RCC 7860 (cell line): ENCODE measurements at places on chromosomes 16 and 17.

GRCh38 chr17:80848449-80849102 is 143.1 kb upstream of the CHMP6 start:
- DNase-seq, result no peak

- no peak for DNase-seq
Observed at GRCh38 chr17:21376759-21377690, 868 bp downstream of the KCNJ12 start.

DNA sequence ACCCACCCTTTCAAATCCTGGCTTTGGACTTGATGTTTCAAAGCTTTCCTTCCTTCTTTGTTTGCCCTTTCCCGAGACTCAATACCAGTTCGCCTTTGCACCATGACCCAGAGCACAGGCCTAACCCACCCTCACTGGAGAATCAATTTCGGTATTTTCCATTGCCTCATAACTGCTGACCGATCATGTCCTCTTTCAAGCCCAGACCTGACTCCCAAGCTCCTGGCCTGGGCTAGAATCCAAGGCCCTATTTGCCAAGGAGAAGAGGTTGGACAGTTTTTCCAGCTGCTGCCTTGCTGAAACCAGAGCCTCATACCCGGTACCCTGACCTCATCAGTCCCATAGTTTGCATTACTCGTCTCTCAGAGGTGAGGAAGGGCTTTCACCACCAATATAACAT is 35.3 kb upstream of the HELZ start:
- no peak for DNase-seq

GRCh38 chr17:66306446-66306845 is 4.0 kb downstream of the PRKCA start:
- DNase-seq, result no peak

DNA sequence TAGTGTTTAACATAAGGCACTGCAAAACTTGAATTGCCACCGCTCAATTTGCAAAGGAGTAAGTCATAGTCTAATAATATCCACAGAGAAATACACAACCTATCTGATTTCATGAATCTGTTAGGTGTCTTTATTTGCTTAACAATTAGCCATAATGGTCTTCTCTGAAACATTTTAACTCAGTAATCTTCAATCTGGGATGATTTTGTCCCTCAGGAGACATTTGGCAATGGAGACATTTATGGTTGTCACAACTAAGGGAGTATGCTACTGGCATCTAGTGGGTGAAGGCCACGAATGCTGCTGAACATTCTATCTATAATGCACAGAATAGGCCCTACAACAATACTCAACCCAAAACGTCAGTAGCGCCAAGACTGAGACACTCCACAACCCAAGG is 4.3 kb downstream of the UBE2G1 start:
- DNase-seq, result no peak

DNA sequence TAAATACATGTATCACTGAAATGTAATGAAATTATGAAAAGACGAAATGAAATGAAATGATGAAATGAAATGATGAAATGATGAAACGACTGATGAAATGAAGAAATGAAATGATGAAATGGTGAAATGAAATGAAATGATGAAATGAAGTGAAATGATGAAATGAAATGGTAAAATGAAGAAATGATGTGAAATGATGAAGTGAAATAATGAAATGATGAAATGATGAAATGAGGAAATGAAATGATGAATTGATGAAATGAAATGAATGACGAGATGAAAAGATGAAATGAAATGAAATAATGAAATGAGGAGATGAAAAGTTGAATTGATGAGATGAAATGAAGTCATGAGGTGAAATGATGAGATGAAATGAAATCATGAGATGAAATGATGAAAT is 594.7 kb downstream of the TP53TG3F start:
- no peak for DNase-seq

DNA sequence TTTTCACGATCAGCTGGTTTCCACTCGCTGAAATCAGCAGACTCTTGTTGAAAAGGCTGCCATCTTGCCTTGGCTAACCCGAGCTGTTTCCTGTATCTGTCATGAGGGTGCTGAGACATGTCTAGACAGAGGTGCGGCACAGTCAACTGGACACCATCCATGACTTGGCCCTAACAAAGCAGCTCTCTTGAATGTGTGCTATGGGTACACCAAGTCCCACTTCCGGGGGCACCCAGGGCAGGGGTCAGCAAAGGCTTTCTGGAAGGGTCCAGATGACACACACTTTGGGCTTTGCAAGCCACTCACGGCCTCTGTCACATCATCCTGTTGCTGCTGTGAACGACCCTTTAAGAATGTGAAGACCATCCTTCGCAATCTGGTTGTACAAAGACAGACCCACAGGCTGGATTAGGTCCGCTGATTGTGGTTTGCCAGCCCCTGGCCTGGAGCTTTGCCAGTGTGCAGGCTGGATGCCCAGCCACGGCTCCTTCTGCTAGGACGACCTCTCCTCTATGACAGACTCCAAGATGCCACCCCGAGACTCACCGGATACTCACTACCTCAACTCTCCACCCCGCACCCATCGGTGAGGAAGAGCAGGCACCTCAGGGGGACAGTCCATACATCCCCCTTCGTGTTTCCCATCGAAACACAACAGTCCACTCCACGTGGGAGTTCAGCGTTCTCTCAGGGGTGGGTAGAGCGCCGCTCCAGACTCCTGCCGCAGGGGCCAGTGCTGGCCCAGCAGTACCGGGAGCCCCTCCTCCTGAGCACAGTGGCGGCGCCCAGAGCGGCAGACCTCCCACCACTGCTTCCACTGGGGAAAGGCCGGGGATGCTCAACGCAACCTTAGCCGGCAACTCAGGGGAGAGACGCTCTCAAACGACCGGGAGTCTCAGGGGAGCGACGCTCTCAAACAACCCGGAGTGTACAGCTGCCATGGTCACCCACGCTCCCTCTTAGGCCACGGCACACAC is 123.5 kb downstream of the ANKRD11 start:
- DNase-seq, result peak; percentile 55

- peak; percentile 97 for DNase-seq
Observed at GRCh38 chr16:70750893-70751467, 50.0 kb downstream of the VAC14 start.

GRCh38 chr17:19579192-19579761 is 45.6 kb downstream of the SLC47A1 start:
- no peak for DNase-seq

DNA sequence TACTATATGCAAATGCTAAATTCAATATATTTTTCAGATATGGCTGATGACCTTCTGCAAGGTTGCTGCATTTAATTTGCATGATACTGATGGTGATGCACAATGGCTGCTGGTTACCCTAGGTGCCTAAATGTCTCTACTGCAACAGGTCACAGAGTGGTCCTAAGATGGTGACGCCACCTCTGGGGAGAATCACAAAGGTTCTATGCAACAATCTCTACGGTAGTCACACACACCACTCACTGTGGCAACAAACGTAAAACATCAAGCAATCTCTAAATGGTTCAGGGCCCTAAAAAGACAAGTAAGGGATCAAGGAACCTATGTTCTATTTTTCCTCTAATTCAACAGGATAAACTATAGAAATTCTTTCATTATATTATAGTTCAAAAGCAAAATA is 293.3 kb downstream of the CEP112 start:
- DNase-seq, result no peak

DNA sequence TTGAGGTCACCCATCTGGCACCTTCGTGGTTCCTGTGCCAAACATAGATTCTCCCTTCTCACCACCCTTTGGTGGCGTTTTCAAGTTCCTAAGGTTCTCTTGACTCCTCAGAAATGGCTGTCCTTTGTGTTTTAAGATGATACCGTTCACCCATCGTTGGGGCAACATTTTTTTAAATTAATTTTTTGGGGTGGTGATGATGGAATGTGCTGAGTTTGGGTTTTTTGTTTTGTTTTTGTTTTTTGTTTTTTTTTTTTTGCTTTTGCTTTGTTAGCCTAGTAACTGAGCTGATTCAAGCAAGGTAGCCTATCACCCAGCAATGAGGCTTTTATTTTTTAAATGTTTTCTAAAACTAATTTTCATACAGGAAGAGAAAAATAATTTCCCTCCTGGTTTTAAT is 2.6 kb downstream of the CHST4 start:
- no peak for DNase-seq

DNA sequence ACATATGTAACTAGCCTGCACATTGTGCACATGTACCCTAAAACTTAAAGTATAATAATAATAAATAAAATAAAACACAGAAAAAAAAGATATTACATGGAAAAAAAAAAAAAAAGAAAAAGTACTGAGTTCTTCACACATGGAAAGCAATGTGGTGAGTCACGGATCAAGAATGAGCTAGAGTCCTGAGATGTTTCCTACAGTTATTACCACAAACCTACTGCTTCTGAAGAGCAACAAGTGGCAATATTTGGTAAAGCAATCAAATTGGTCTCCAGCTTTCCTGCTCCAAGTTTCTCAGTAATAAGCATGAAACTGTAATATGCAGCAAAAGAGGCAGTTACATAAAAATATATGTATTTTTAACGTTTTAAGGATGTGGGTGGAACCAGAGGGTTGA is 223.3 kb upstream of the SALL1 start:
- DNase-seq, result peak; percentile 57

DNA sequence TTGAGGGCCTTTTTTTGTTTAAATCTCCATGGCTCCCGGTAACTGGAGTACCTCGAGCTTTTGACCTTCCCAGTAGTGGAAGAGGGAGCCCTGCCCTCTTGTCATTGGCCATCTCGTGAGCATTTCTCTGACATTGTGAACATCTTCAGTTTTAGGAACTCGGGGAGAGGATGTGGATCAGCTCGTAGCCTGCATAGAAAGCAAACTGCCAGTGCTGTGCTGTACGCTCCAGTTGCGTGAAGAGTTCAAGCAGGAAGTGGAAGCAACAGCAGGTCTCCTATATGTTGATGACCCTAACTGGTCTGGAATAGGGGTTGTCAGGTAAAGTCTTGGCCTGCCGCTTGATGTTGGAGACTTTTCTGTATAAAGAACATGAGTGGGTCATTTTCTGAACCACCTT is 24.3 kb downstream of the NTAN1 start:
- DNase-seq, result no peak

- no peak for DNase-seq
Observed at GRCh38 chr17:82438401-82439193, 12.0 kb downstream of the CYBC1 start.

GRCh38 chr17:27919079-27919478 is 25.9 kb upstream of the LYRM9 start:
- no peak for DNase-seq

DNA sequence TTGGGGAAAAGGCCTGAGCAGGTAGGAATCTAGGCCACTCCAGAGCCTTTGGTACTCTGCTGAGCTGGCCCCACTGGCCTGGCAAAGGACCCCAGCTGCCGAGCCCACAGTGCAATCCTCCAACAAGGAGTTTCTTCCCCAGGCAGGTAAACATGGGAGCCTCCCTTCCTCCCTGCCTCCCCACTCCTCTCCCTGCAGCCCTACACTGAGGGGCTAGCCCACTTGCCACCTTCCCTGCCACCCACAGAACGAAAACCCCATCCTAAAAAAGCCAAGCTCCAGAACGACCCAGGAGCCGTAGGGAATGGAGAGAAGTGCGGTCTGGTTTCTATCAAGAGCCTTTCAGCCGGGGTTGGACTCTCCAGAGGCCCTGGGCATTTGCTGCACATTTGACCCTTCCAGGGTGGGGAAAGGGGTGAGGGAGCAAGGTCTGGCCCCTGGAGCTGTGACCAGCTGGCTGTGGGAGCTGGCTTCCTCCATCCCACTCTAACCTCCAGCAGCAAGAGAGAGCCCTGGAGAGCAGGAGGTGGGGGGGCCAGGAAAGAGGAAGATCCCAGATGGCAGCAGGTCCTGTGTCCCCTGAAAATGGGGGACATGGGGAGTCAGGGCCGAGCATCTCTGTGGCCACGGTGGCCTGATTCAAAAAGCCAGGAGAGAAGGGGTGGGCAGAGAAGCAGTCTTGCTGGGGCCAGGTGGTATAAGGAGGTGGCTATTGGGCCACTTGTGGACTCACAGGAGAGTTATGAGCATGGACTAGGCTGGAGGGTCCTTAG is 1.3 kb downstream of the HID1 start:
- DNase-seq, result no peak

- DNase-seq, result no peak
Observed at GRCh38 chr17:78840530-78840779, 159 bp downstream of the USP36 start.

GRCh38 chr17:74842146-74842598 is 17.5 kb downstream of the GRIN2C start:
- DNase-seq, result no peak

DNA sequence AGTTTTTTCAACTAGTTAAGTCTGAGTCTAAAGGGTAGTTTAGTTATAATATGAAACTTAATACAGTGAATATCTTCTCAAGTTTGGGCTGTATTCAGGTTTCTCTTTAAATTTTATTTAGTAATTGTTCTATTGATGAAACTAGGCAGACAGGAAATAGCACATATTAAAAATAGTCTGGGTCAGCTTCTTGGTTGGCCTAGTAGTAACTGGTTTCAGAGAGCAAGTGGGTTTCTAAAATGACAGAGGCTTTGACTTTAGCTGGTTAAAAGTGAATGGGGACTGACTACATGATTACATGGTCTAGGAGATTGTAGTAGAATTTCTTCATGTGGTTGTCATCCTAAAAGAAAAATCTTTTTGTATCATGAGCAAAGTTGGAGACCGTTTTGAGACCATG is 46.8 kb downstream of the OMG start:
- no peak for DNase-seq

DNA sequence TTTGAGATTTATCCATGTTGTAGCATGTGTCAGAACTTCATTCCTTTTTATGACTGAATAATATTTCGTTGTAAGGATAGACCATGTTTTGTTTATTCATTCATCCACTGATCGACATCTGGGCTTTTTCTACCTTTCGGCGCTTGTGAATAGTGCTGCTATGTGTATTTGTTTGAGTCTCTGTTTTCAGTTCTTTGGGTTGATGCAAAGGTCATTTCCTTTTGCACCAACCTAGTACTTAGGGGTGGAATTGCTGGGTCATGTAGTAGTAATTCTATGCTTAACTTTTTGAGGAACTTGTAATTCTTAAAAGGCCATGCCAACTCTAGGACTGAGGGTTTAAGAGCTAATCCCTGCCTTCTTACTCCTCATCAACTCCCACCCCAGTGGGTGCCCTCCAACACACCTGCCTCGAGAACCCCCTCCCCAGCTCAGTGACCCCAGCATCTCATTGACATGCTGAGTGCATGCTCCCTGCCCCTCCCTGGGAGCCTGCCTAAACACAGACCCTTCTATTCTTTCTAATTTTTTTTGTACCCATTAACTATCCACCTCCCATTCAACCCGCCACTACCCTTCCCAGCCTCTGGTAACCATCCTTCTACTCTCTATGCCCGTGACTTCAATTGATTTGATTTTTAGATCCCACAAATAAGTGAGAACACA is 51.2 kb downstream of the ABAT start:
- no peak for DNase-seq

- DNase-seq, result no peak
Observed at GRCh38 chr17:37360632-37361031, 15.2 kb upstream of the C17orf78 start.
